ENCODE measurements at places on chromosomes 7 and 10. TPM values are rescaled to one million over a fixed set of nuclear protein-coding genes. Genes with fewer than 3 reads are reported as not detected.

Gene GIMAP8
- total RNA-seq: not detected

Gene DNAJC30
- 10.7 TPM for total RNA-seq

Gene GNAT3
- total RNA-seq: not detected

Gene SLC26A5
- total RNA-seq: not detected

All from A549 treated with CpdA at 1 μM for 4 hours (cell line).